ENCODE measurements at places on chromosomes 6 and 20.

DNA sequence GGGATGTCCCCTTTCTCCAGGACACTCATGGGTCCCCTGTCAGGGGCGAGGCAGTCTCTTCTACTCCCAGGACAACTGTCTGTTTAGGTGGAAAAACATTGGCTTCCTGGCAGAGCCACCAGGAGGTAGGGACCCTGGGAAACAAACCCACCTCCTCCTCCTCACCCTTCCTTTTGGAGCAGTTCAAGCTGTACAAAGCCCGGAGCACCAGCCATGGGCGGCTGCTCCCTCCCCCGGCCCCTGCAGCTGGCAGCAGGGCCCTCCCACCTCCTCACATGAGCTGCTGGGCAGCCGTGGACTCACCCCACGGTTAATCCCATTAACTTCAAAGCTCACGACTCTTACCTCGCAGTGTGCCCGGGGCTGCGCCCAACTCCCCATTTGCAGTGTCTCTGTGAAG lies 48.6 kb downstream of the CDH4 start:
- no peak for DNase-seq

DNA sequence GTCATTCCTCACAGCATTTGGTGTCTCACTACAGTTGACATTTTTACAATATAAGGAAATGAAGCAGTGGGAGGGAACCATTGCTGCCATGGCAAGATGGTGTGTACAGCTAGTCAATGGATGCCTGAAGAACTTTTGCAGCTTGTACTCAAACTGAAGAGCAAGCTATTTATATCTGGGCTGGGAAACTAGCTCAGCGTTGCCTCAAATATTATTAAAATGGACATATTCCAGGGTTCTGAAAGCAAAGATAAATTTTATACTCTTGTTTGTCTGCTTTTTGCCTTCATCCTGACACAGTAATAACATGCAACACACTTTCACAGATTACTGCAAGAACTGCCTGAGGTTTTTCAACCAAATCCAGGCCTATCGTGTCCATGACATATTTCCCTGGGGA lies 156.4 kb upstream of the COL21A1 start:
- DNase-seq: no peak

- DNase-seq: no peak
These were observed 295.8 kb downstream of the EPHA7 start for GRCh38 chr6:93123585-93123984.

GRCh38 chr6:155523821-155524651 lies 68.4 kb upstream of the NOX3 start:
- peak; percentile 2 for DNase-seq

GRCh38 chr20:32233286-32233685 lies 25.6 kb downstream of the POFUT1 start:
- no peak for DNase-seq

DNA sequence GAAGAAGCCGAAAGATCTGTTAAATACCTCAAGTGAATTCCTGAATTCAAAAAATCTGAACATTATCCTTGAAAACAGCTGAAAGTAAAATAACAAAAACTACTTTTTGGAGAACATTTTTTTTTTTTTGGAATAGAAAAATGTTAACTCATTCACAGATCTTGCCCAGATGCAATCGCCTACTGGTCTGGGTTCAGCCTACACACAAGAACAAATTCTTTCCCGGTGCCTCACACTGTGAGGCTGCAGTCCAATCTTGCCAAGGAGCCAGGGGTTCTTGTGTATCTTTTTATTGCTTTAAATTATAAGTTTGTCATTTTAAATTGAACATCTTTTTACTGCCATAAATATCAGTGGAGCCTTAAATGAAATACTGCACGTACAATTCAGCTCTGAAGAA lies 41.2 kb upstream of the TMEM200A start:
- DNase-seq: peak; percentile 9

DNA sequence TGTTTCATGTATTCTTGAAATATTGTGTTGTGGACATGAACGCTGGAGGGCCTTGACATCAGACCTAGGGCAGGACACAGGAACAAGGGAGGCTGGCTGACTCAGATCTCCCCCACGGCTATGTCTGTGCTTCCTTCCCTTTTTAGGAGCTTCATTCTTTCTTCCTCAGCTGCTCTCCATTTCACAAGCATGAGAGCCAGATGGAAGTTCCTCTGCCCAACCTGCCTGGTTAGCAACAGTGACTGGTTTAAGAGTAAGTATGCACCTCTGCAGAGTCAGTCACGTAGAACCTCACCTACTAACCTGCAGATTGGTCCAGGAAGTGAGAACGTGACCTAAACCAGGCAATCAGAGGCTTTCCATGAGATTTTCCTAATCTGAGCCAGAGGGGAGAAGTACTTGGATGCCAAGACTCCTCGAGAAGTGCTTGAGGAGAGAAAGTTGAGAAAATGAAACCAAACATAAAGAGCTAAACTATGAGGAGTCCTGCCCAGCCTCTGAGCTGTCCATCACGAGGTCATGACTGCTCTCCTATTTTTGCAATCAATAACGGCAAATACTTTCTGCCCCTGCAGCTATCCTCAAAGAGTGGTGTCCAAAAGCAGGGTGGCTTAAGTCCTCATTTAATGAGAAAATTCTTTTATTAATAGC lies 465.2 kb upstream of the CITED2 start:
- DNase-seq: no peak

GRCh38 chr6:54778731-54779130 lies 67.8 kb upstream of the FAM83B start:
- DNase-seq: no peak

GRCh38 chr20:37081717-37082289 lies 14.0 kb downstream of the RBL1 start:
- no peak for DNase-seq

GRCh38 chr6:128919412-128920180 lies 36.7 kb downstream of the LAMA2 start:
- no peak for DNase-seq

- no peak for DNase-seq
These were observed 36.9 kb downstream of the UTRN start for GRCh38 chr6:144321839-144322591.

- DNase-seq: no peak
These were observed 13.4 kb upstream of the MAPK13 start for GRCh38 chr6:36116943-36117342.

DNA sequence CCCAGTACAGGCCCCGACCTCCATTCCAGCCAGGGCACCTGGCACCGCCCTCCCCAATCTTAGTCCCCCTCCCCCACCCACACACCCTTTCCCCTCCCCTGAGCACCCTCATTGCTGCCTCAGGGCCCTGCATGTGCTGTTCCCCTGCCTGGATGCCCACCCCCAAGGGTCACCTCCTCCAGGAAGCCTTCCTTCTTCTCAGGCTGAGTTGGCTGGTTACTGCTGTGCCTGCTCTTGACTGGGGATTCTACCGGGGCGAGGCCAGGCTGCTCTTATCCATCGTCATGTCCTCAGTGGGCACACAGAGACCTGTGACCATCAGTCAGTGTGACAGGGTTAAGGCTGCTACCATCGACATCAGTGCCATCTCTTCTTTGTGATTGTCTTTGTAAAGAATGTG lies 23.6 kb downstream of the BHLHE23 start:
- DNase-seq: no peak

DNA sequence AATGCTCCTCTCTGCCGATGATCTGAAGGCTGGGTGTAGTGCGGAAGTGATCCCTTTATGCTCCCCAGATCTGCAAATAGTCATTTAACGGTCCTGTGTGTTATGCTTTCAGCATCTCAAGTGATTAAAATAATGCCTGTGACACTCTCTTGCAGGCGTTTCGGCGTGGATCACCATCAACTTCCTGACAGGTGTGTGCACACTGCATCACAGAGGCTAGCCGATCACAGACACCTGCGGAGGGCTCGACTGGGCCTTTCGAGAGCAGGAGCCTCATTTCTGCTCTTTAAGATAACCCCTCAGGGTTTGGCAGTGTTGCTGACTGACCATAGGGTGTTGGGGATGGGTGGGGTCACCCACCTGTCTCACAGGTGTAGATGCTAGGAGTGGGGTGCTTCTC lies 20.0 kb downstream of the ENTPD6 start:
- no peak for DNase-seq

DNA sequence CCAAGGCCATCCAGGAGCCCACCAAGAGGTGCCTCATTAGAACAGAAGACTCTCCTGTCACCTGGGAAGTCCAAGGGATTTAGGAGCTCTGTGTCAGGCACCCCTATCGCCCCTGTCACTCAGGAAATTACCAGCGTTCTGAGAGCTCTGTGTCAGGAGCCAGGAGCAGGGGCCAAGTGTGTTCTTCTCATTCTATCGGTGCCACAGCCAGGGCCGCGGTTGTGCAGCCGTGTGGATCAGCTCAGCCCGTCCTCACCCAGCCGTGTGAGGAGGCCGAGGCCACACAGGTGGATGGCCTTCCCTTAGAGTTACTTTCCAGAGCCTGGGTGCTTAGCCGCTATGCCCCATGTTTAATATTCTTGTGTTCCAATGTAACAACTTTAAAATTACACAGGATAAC lies 9.8 kb downstream of the MTG2 start:
- DNase-seq: no peak

- no peak for DNase-seq
These were observed 647.9 kb upstream of the AGPAT4 start for GRCh38 chr6:161921602-161922395.

GRCh38 chr20:62518911-62519310 lies 43.1 kb upstream of the GATA5 start:
- no peak for DNase-seq

- no peak for DNase-seq
These were observed 201.2 kb downstream of the THBS2 start for GRCh38 chr6:169052462-169052861.

- no peak for DNase-seq
These were observed 85.8 kb downstream of the CD164 start for GRCh38 chr6:109296452-109296851.

- peak; percentile 16 for DNase-seq
These were observed 65.2 kb downstream of the THBS2 start for GRCh38 chr6:169188475-169188874.

GRCh38 chr6:85463621-85464259 lies 13.9 kb downstream of the NT5E start:
- DNase-seq: no peak

DNA sequence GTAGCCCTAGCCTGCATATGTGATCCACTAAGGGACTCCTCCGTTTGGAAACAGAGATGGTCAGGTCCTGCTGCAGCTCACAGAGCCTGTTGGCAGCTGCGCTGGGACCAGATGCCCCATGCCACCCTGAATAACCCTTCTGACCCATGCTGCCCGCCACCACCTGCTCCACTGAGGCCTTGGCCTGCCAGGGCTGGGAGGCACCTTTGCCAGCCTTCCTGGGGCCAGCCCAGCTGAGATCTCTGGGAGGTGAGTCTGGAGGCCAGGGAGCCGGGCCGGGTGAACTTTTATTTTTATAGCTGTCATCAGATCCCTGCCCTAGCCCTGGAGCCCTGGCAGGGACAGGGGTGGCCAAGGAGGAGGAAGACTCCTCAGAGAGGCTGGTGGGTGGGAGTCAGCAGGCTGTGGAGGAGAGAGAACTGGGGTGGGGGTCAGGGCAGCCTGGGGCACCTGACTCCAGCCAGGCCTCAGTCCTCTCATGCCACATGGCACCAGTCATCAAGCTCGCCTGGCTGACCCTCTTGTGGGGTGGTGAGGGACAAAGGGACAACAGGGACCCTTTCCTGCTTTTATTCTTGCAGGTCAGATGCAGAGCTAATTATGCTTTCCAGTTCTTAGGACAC lies 10.0 kb downstream of the CEBPB start:
- no peak for DNase-seq

DNA sequence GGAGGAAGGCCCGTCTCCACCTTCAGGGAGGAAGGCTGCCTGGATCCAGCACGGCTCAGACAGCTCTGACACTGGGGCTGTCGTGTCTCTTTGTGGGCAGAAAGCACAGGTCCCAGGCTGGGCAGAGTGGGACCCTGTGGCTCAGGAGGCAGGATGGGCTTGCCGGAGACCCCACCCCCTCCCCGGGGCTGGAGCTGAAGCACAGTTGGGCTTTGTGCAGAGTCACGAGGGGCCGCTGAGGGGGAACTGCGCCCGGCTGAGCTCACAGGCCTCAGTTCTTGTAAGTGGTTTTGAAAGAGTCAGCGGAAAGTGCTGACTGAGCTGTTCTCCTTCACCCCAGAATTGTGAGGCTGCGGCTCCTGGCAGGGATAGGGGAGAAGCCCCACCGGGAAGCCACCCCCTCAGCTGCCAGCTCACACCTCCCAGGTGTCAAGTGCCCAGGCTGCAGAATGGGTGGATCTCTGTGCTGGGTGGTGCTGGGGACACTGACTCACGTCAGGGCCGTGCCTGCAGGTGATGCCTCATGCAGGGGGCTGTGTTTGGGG lies 145.5 kb upstream of the RNF24 start:
- DNase-seq: no peak

GRCh38 chr20:20463933-20464374 lies 96.0 kb downstream of the INSM1 start:
- no peak for DNase-seq

GRCh38 chr20:31595654-31596411 lies 9.3 kb upstream of the ID1 start:
- peak; percentile 13 for DNase-seq

GRCh38 chr6:34295721-34296120 lies 46.9 kb upstream of the SMIM29 start:
- peak; percentile 51 for DNase-seq

GRCh38 chr6:69980624-69981023 lies 114.3 kb downstream of the COL19A1 start:
- no peak for DNase-seq

GRCh38 chr20:32356622-32357374 lies 1.3 kb upstream of the ASXL1 start:
- no peak for DNase-seq

DNA sequence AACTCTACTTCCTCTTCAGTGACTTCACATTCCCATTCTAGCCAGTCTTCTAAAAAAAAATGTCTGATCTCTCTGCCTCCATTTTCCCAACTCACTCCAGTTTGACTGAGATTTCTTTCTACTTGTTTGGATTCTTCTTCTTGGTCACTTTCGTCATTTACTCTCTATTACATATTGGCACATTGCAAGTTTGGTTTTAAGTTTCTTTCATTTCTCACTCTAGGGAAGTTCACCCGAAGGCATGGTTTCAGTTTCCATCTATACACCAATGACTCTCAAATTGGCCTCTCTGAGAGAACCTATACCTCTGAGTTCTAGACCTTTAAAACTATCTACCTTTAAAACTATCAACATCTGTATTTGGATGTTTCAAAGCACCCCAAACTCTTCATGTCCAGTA lies 51.3 kb downstream of the CD109 start:
- no peak for DNase-seq

GRCh38 chr6:24766680-24767462 lies 7.9 kb upstream of the GMNN start:
- DNase-seq: peak; percentile 40

- DNase-seq: peak; percentile 83
These were observed 31.0 kb upstream of the PCMTD2 start for GRCh38 chr20:64224351-64225170.

- DNase-seq: no peak
These were observed 30.1 kb upstream of the TAGAP start for GRCh38 chr6:159074876-159075275.

GRCh38 chr20:53707371-53708055 lies 113.9 kb upstream of the ZNF217 start:
- no peak for DNase-seq

GRCh38 chr20:47677635-47678453 lies 107.4 kb downstream of the SULF2 start:
- DNase-seq: peak; percentile 13
